ENCODE measurements at places on chromosomes 7 and 10. TPM values are rescaled to one million over a fixed set of nuclear protein-coding genes. Genes with fewer than 3 reads are reported as not detected.

DNA sequence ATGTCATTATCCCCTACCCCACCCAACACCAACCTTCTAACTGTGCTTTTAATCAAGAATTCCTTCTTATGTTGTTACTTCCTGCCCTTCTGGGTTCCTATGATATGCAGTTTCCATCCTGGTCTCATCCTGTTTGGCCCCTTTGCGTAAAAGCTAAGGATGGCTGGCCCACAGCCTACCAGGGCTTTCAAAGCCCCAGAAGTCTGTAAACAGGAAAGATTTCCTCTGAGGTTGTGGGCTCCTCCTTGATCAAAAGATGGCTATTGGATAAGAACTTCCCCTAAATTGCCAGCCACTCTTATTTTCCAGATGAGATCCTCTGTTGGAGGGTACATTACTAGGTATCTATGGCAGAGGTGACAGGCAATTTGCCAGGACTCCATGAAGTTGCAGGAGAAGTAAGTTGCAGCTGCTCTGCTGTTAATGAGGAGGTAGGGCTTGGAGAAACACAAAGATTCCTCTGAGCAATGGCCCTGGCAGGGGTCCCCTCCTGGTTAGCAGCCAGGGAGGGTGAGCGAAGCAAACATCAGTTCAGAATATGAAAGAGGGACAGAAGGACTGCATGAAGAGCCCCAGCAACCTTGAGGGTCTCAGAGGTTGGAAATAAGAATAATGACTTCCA, 32.1 kb downstream of the NRP1 start:
- no peaks in the 10 kb centered on the region for H3K27me3 ChIP-seq
- no peaks in the 10 kb centered on the region for H3K4me1 ChIP-seq
- no peaks in the 10 kb centered on the region for H3K36me3 ChIP-seq
- no peak overlapping the region for H3K4me3 ChIP-seq

RGR gene
- not detected for total RNA-seq

- no peak overlapping the region for H3K27ac ChIP-seq
- no peak overlapping the region for H3K4me3 ChIP-seq
- DNase-seq = no peak
- H3K27me3 ChIP-seq = no peaks in the 10 kb centered on the region
- peaks cover 7% of the 10 kb centered on the region for H3K4me1 ChIP-seq
Measured at GRCh38 chr7:131090188-131090587, 237.5 kb upstream of the MKLN1 start.

GRCh38 chr7:24301703-24302102, 17.7 kb downstream of the NPY start:
- DNase-seq = no peak
- H3K4me3 ChIP-seq = no peak overlapping the region
- no peaks in the 10 kb centered on the region for H3K4me1 ChIP-seq

SFTPA1 gene
- 6.5 TPM for total RNA-seq

GRCh38 chr10:101762736-101763135, 13.2 kb downstream of the FGF8 start:
- no peaks in the 10 kb centered on the region for H3K4me1 ChIP-seq
- H3K4me3 ChIP-seq = no peak overlapping the region
- H3K27ac ChIP-seq = no peak overlapping the region
- H3K27me3 ChIP-seq = peaks cover 11% of the 10 kb centered on the region
- DNase-seq = no peak
- no peaks in the 10 kb centered on the region for H3K36me3 ChIP-seq

GRCh38 chr7:149573519-149573918, 75.9 kb upstream of the ZNF746 start:
- H3K27ac ChIP-seq = no peak overlapping the region
- no peak for DNase-seq
- no peaks in the 10 kb centered on the region for H3K36me3 ChIP-seq
- no peaks in the 10 kb centered on the region for H3K4me1 ChIP-seq
- no peak overlapping the region for H3K4me3 ChIP-seq

DNA sequence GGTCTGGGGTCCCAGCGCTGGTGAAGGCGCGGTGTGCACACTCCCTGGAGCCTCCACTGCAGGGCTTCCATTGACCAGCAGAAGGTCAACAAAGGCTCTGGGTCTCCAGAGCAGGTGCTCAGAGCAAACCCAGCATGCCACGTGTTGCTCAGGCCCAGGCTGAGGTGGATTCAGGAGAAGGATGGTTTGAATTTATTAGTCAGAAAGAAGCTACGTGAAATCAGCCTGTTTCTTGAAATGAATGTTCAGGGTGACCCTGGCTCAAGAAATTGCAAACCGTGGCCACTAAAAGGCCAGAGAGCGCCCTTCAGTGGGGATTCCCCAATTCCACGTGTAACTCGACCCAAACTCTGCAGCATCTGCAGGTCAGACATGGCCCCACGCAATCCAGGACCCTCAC, 82.7 kb upstream of the PFKP start:
- no peaks in the 10 kb centered on the region for H3K36me3 ChIP-seq
- peaks cover 35% of the 10 kb centered on the region for H3K4me1 ChIP-seq
